ENCODE measurements at places on chromosomes 13 and 19.

- no peak for DNase-seq
Measured at GRCh38 chr19:14023404-14024235, 4.3 kb upstream of the RLN3 start.

- DNase-seq = no peak
Measured at GRCh38 chr13:113741191-113741668, 17.8 kb upstream of the TMEM255B start.

GRCh38 chr19:16338470-16339360, 14.1 kb downstream of the KLF2 start:
- no peak for DNase-seq

DNA sequence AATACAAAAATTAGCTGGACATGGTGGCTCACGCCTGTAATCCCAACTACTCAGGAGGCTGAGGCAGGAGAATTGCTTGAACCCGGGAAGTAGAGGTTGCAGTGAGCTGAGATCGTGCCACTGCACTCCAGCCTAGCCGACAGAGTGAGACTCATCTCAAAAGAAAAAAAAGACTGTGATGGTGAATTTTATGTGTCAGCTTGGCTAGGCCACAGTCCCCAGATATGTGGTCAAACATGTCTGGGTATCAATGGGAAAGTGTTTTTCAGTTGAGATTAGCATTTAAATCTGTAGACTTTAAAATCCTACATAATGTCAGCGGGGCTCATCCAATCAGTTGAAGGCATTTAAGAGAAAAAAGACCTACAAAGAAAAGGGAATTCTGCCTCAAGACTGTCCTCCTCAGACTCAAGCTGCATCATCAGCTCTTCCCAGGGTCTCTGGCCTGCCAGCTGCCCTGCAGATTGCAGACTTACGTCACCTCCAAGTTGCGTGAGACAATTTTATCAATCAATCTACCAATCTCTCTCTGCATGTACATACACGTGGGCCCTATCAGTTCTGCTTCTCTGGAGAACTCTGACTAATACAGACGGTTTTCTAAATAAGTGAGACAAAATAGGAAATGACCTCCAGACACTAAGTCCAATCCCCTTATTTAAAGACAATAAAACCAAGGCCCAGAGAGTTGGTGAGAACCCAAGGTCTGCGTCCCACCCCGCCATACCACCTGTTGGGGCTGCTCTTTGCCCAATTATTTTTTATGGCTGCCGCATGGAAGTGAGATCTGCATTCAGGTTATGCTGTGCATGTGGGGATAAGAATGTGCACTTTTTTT, 99.2 kb downstream of the ABCC4 start:
- no peak for DNase-seq

GRCh38 chr19:46656541-46656940, 4.4 kb downstream of the DACT3 start:
- DNase-seq = no peak

DNA sequence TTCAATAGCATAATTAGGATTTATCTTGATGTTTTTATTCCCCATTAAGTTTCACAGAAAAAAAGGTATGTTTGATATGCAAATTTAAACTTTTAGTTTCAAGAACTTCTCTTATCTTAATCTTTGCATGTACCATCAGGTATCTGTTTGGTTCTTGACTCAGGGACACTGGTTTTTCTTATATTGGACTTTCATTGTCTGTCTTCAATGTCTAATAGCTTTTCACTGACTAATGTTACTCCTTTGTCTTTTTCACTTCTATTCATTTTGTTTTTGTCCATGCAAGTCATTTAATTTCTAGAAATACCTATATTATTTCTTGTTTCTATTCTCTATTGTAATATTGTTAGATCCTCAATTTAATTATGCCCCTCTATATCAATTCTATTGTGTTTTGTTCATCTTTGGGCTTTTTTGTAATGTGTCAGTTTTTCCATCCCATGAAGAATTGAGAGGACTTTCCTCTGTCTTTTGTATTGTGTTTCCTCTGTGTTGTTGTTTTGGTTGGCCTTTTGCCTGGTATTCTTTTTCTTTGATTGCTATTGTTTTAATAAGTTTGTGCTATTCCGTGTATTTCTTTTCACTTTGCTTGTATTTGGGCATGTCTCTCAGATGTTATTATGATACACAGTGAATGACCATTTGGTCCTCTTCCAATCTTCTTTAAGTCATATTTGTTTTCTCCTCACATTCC, 58.3 kb upstream of the ANKRD10 start:
- DNase-seq = no peak

DNA sequence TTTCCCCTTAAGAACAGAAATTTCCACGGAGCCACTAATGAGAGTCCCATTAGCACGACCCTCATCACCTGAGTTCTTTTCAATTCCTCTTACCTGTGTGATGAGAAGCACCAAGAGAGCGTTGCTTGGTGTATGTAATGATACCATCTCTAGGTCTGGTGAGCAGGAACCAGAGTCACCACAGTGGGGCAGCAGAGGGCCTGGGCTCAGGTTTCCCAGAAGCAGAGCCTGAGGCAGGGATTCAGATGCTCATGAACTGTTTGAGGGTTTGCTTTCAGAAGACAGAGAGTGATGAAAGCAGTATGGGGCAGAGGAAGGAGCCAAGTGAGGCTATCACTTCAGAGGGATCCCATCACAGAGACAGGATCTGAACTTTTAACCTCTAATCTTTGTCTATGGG, 3.1 kb upstream of the PTPRH start:
- no peak for DNase-seq

DNA sequence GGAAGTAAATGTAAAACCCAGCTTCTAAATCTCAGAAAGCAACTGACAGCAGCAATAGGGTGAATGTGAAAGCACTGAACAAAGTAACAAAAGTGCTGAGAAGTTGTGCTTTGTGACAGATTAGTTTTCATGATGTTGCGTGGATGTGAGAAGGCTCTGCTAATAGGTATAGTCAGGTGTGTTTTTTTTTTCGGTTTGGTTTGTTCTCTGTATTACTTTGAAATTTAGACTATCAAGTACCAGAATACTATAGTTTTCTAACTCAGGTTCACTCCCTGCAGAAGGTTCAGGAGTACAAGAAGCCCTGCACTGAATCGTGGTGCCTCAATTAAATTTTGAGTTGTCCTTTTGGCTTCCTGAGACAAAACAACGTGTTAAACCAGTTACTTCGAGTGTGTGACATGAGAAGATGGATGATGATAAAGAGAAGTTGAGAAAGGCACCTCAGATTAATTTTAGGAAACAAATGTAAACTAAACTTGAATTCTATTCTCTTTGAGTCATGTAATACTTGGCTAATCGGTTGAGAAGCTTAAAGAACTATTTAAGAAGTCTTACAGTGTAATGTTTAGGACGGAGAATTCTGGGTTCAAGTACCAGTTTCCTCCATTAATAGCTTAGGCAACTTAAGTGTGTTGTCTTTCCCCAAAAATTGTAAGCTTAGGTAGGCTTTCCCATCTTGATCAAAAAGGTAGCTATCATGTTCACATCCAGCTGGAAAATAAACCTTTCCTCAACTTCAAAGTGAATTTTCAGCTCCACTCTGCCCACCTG, 10.3 kb downstream of the MIR17HG start:
- DNase-seq = no peak

DNA sequence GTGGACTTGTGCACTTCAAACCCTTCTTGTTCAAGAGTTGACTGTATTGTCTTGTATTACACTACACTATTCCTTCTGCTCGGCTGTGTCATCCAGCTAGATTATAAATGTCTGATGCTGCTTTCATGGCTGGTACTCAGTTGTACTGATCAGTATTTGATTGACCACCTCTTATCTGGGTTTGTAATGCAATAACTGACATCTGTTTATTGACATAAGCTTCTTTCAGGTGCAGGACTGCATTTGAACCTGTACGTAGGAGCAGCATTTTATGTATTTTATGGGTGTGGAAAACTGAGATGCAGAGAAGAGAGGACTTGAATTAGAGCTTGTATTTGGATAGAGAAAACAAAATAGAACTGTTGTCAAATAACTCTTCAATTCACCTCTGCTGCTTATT, 309.2 kb downstream of the FGF9 start:
- no peak for DNase-seq
